ENCODE measurements at places on chromosomes 12 and 14. TPM values are rescaled to one million over a fixed set of nuclear protein-coding genes. Genes with fewer than 3 reads are reported as not detected.

DNA sequence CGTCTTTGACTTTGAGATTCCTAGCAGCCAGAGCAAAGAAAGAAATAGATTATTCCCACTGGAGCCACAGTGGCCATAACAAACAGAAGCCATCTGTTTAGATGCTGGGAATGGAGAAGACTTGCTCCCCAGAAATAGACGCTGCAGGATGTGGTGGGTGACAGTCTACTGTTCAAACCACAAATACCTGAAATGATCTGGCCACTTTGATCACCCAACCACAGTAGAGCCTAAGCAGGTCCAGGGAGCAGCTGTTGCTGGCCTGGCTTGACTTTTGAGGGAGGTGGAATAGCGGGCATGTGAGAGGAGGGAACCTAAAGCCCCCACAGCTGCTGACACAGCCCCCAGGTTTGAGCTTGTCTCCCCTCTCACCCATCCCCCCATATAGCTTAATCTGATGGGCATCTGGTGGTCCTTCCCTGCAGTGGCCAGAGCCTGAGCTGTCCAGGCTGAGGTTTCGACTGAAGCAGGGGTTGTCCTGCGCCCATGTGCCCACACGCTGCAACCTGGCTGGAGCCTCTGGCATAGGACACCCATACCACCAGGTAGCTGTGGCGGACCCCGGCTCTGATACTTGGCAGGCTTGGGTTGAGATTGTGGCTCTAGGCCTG, 38.7 kb downstream of the SH2B3 start:
- no peak for DNase-seq
- no peaks in the 10 kb centered on the region for H3K27me3 ChIP-seq
- H3K27ac ChIP-seq: peak overlapping the region; percentile 59
- no peaks in the 10 kb centered on the region for H3K4me1 ChIP-seq
- peaks cover 12% of the 10 kb centered on the region for H3K36me3 ChIP-seq
- H3K4me3 ChIP-seq: no peak overlapping the region

GRCh38 chr12:52183544-52183910, 8.3 kb downstream of the KRT80 start:
- no peak overlapping the region for H3K4me3 ChIP-seq
- H3K27me3 ChIP-seq: peaks cover 43% of the 10 kb centered on the region
- peak overlapping the region; percentile 83 for H3K27ac ChIP-seq

DNA sequence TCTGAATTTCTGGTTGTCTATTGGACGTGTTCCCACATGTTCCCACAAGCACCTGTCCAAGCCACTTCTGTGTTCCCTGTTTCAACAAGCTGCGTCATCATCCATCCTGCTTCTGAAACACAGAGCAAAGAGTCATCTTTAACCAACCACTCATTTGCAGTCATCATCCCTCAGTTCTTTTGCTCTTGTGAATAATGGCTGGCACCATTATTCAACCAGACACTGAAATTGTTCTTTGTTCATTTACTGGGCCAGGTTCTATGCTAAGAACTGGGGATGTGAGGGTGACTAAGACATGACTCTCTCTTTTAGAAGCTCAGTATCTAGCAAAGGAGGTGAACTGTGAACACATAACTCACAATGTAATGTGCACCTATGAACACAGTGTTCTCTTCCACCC, 40.7 kb upstream of the ANO4 start:
- H3K4me3 ChIP-seq: no peak overlapping the region
- H3K36me3 ChIP-seq: no peaks in the 10 kb centered on the region
- no peak for DNase-seq
- H3K4me1 ChIP-seq: no peaks in the 10 kb centered on the region
- H3K27ac ChIP-seq: no peak overlapping the region

- no peak overlapping the region for H3K4me3 ChIP-seq
- DNase-seq: no peak
- H3K27me3 ChIP-seq: peaks cover 86% of the 10 kb centered on the region
- no peaks in the 10 kb centered on the region for H3K4me1 ChIP-seq
- H3K27ac ChIP-seq: no peak overlapping the region
- no peaks in the 10 kb centered on the region for H3K36me3 ChIP-seq
These were observed 15.1 kb upstream of the CISTR start for GRCh38 chr12:53766881-53767280.

DNA sequence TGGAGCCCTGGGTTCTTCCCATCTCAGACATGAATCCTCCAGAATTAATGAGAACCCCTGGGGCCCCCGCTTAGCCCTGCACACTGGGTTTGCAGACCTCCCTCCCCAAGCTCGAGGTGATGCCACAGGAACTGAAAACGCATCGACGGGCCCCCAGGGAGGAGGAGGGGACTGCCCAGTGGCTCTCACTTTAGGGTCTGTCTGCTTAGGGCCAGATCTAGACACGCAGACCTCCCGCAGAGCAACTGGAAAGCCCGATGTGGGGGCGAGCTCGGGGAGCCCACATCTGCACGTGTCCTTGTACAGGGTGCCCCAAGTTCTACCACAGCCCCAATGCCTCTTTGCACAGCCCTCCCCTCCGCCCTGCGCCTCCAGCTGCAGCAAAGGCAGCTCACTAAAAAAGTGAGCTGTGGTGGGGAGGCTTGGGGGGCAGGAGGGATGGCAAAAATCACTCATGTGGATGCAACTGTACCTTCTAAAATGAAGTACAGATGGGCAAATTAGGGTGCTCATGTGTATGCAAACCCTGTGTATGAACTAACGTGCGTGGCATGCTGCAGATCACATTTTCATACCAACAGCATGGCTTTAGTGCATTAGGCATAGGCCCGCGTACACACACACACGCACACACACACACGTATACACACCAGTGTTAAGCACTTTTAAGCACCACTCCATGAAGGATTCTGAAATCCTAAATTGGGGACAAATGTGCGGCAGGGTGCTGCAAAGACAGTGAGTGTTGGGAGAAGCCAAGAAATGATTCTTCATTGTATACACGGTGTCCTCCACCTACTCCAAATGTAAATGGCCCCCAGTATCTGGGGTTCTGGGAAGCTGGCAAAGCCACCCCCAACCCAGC, 99.9 kb upstream of the MAP1LC3B2 start:
- H3K27me3 ChIP-seq: peaks cover 20% of the 10 kb centered on the region
- no peak for DNase-seq
- H3K4me1 ChIP-seq: no peaks in the 10 kb centered on the region
- H3K36me3 ChIP-seq: no peaks in the 10 kb centered on the region
- H3K4me3 ChIP-seq: no peak overlapping the region
- no peak overlapping the region for H3K27ac ChIP-seq

DNA sequence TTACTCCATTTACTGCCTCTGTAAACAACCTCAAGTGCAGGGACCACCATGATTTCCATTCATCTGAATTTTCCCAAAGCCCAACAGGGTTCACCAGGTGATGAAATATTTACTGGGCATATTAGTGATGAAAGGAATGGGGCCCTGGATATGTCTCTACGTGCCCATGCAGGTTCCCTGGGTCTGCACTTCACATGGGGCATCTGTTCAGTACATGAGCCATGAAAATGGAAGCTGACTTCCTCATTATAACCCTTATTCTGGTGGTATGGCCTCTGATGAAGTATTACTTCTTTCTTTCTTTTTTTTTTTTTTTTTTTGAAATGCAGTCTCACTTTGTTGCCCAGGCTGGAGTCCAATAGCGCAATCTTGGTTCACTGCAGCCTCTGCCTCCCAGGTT, 26.5 kb upstream of the CORO1C start:
- no peaks in the 10 kb centered on the region for H3K27me3 ChIP-seq
- no peak for DNase-seq
- H3K4me3 ChIP-seq: no peak overlapping the region

- DNase-seq: no peak
- H3K27me3 ChIP-seq: no peaks in the 10 kb centered on the region
- no peak overlapping the region for H3K4me3 ChIP-seq
- peaks cover 2% of the 10 kb centered on the region for H3K4me1 ChIP-seq
- no peaks in the 10 kb centered on the region for H3K36me3 ChIP-seq
These were observed 240.6 kb downstream of the CPNE8 start for GRCh38 chr12:38664661-38665269.

DNA sequence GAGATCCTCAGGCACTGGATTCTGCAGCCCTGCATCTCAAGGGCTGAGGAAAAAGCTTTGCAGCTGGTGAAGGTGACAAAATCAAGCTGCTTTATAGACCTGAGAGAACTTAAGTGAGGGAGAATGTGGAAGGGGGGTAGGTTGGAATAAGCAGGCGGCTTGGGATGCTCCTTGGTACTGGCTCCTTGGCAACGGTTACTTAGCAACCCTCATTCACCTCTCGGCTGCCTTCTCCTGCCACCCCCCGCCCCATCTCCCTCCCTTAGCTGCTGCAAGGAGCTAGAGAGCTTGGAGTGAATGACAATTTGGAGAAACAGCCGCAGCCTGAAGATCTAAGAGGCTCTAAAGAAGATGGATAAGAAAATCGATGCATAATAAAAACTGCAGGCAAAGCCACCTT, 44.1 kb upstream of the CISTR start:
- peaks cover 34% of the 10 kb centered on the region for H3K27me3 ChIP-seq
- H3K36me3 ChIP-seq: no peaks in the 10 kb centered on the region
- no peak for DNase-seq
- peaks cover 7% of the 10 kb centered on the region for H3K4me1 ChIP-seq
- no peak overlapping the region for H3K4me3 ChIP-seq
- no peak overlapping the region for H3K27ac ChIP-seq

OASL gene
- total RNA-seq: not detected

GRCh38 chr14:93693914-93694313, 94.4 kb downstream of the PRIMA1 start:
- DNase-seq: no peak
- no peak overlapping the region for H3K4me3 ChIP-seq
- H3K27me3 ChIP-seq: peaks cover 17% of the 10 kb centered on the region

DNA sequence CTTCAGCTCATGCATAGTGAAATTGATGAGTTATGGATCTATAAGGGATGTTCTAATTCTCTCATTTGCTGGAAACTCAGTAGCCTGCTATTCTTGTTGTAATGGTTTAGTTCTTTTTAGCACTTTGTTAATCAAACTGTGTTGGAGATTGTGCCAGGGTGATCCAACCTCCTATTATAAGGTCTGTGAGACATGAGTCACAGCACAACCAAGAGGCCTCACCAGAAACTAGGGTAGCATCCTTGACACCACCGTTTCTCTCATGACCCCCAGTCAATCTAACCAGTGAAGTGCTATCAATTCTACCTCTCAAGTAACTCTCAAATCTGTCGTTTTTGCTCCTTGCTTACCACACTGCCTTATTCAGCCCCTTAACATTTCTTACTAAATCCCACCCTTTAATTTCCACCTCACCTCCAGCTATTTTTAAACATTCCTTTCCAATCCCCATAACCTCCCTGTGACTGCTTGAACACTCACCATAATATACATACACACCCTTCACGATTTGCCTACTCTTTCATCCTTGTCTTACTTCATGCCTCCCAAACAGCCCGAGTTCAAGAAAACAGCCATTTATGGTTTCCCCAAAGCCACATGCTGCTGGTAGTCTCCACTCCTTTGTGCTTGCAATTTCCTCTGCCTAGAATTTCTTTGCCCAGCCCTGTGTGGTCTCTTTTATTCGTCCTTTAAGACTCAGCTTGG, 53.9 kb upstream of the NUDT4 start:
- no peak overlapping the region for H3K4me3 ChIP-seq
- H3K36me3 ChIP-seq: no peaks in the 10 kb centered on the region
- DNase-seq: no peak
- H3K27me3 ChIP-seq: peaks cover 20% of the 10 kb centered on the region
- H3K27ac ChIP-seq: no peak overlapping the region

PTPRQ gene
- 0.19 TPM for total RNA-seq

TBX3 gene
- total RNA-seq: 16.3 TPM

GRCh38 chr14:38186216-38186615, 21.5 kb upstream of the SSTR1 start:
- peaks cover 24% of the 10 kb centered on the region for H3K27me3 ChIP-seq
- no peak overlapping the region for H3K27ac ChIP-seq
- no peaks in the 10 kb centered on the region for H3K36me3 ChIP-seq
- no peak for DNase-seq

DNA sequence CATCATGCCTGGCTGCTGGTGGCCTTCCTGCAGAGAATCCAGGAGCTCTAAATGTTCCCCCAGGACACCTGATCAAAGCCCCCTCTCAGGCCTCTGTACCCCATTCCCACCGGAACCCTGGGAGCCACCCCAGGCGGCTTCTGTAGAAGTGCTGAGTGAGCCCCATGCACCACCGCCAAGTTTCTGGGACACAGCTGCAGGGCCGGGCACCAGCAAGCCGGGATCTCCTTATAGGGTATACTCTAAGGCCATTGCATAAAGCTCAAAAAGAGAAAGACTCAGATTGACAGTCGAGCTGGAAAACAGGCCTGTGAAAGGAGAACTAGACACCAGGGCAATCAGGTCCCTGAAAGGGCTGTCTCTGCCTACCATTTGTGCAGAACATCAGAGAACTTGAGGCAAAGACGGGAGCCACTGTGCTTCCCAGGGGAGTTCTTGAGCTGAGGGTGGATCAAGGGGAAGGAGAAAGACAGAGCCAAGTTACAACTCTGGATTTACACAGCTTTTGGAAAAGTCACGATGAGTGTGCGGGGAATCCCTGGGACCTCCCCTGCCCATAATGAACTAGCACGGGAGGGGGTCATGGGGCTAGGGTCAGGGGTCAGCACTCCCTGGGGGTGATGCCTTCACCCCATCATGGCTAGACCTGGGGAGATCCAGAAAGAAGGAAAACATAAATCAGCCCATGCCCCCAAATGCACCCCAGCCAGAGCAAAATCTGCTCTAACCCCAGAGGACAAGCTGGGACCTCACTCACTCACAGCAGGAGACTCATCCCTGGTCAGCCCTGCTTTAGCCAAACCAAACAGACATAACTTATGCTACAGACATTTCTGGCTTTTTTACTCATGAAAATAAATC, 51.1 kb downstream of the ITPK1 start:
- H3K27me3 ChIP-seq: no peaks in the 10 kb centered on the region
- no peaks in the 10 kb centered on the region for H3K36me3 ChIP-seq
- peaks cover 8% of the 10 kb centered on the region for H3K4me1 ChIP-seq
- H3K4me3 ChIP-seq: no peak overlapping the region

DNA sequence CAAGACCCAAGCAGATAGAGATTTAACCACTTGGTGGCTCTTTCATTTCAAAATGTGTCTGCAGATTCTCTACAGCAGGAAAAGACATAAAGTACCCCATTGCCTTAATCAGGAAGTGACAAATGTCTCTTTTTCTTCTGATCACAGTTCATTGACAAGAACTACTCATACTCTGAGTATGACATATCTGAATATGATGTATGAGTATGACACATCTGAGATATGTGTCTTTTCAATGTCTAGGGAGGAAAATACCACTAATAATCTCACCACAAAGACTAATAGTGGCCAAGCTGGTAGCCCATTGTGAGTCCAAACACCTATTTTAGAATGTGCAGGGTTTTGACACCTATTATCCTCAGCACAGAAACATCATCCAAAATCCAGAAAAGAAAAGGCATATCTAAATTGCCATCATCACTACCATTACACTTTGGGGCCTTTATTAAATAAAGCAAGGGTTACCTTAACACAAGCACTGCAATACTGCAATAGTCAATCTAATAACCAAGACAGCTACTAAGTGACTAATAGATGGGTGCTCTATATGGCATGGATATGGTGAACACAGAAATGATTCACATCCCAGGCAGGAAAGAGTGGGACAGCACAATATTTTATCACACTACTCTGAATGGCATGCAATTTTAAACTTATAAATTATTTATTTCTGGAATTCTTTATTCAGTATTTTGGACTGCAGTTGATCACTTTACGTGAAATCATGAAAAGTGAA, 243.7 kb upstream of the FAR2 start:
- no peak overlapping the region for H3K4me3 ChIP-seq
- no peaks in the 10 kb centered on the region for H3K27me3 ChIP-seq
- no peak overlapping the region for H3K27ac ChIP-seq
- no peaks in the 10 kb centered on the region for H3K36me3 ChIP-seq
- H3K4me1 ChIP-seq: no peaks in the 10 kb centered on the region

Data from progenitor cell of endocrine pancreas (in vitro differentiated cells).